ENCODE measurements at places on chromosomes 6 and 20. TPM values are rescaled to one million over a fixed set of nuclear protein-coding genes. Genes with fewer than 3 reads are reported as not detected.
A peak's percentile ranks its signal among the peaks of the same experiment; 100 is the strongest.

DNA sequence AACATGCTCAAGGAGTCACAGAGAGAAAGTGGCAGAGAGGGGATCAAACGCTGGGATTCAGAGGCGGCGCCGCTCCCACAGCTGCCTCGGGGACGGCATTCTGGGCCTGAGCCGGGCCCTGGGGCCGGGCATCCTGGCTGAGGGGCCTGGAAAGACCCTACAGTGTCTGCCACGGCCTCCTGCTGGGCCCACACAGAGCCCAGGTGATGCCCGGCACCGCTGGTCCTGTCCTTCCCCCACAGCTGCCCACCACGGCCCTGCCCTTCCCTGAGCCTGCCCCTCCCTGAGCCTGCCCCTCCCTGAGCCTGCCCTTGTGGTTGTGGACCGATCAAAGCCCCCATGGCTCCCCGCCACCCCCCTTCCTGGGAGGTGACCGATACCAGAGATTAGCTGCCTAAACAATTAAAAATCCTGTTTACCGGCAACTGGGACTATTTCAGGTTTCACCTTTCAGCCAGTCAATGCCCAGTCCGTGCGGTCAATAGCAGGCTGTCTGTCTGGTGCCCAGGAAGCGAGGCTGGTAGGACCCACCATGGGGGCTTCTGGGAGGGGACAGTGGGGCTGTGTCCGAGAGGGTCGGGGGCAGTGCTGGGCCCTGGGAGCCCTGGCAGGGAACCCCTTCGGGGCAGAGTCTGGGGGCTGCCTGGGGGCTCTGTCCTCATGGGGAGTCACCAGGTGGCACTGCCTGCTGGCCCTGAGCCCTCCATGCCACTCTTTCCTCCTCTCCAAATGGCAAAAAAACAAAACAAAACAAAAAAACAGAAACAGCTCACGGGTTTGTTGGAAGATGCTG is 55.4 kb upstream of the GATA5 start:
- DNase-seq = no peak

DNA sequence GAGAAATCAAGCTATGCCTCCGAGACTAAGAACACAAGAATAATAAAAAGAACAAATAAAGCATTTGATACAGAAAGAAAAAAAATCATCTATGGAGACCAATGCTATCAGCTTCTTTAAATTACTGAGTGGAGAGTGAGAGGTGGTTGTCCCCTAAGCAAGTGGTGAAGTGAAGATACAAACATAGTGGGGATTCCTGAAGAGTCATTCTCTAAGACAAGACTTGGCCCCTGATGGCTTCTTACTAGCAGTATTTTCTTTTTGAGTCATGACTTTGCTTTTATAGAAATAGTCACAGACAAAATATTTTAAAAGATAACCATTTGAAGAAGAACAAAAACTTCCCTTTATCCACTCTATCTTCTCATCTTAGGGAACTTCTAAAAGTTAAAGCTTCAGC is 261.4 kb upstream of the PRDM1 start:
- no peak for DNase-seq

- no peak for DNase-seq
Measured at GRCh38 chr20:19304389-19304788, 91.9 kb downstream of the SLC24A3 start.

DNA sequence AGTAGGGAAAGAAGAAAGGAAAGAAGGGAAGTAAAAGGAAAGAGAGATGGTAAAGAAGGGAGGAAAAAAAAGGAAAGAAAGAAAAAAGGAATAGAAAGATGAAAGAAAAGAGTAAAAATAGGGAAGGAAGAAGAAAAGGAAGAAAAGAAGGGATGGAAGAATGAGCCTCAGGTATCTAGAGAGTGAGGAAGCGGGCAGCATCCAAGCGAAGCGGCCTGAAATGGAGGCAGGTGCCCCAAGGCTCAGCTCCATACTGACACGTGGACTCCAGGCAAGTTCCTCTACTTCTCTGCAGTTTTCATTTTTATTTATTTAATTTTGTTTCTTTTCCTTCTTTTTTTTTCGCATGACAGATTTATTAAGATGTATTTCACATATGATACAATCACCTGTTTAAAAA is 373.1 kb downstream of the ESR1 start:
- DNase-seq = no peak

DNA sequence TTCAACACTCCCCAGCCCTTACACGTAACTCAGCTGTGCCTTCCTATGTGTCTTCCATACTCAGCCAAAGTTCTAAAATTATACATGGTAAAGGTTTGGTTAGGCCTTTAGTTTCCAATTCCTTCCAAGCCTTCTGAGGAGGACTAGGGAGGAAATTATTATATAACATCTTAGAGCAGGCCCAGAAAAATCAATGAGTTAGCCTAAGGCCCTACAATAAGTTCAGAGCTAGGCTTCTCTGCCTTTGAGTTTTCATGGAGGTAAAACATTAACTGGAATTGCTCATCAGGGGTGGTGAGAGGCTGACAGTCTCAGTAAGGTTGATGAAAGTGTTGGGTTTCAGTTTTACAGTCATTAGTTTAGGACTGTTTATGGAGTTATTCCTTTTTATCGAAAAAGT is 286.0 kb downstream of the ADGB start:
- DNase-seq = no peak

DNA sequence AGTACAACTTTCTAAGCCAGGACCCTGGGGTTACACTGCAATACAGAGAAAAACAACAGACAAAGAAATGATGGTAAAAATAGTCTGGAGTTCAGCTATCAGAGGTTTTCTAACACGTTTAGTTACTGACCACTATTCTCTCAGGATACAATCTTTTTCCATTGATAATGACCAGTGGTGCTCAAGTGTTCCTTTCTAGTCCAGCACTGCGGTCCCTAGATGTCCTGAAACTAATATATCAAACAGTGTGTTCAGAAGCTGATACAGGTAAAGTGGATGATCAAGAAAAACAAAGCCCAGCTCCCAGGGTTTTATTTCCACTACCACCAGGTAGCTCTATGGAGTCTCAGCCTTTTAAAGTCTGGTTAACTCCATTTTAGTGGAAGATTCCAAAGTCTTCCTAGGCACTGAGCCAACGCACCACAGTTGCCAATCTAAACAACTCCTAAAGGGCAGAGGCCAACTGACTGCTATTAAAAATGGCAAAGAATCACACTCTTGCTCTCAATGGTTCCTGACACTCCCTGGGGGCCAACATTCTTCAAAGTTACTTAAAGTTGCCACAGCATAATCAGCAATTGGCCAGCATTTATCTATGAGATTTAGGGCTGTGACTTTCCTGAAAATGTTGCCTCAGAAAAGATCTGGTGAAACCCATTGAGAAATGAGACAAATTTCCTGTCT is 38.2 kb downstream of the DZANK1 start:
- DNase-seq = peak; percentile 67

GRCh38 chr6:41427642-41428335 is 92.4 kb downstream of the NCR2 start:
- DNase-seq = no peak

The ZBP1 gene
- total RNA-seq = not detected

The NKAIN4 gene
- total RNA-seq = not detected

The SCRT2 gene
- total RNA-seq = not detected

The MCCD1 gene
- not detected for total RNA-seq

The PHACTR1 gene
- 0.43 TPM for total RNA-seq

Measured in fibroblast of villous mesenchyme (primary cell).